ENCODE measurements at places on chromosomes 6 and 20. TPM values are rescaled to one million over a fixed set of nuclear protein-coding genes. Genes with fewer than 3 reads are reported as not detected.

The IP6K3 gene
- total RNA-seq = not detected

DNA sequence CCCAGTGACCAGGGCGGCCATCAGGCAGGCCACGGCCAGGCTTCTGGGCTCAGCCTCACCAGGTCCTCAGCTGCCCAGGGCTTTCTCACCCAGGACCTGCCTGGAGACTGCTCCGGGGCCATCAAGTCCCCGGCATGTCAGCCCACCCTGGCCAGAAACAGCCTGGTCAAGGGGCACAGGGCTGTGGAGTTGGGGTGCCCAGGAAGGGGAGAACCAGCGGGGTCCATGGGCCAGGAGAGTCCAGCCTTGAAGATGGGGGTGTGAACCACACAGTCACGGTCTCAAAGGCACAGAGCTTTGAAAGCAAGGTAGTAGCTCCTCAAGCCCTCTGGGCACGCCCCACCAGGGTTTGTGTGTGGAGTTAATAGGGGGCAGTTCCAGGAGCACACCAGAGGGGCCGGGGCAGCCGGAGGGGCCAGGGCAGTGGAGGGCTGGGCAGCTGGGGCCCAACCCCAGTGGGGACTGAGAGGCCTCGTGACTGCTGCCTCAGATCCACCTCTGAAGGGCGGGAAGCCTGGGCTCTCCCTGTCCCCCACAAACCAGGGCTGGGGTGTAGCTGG, 48.0 kb upstream of the BHLHE23 start:
- H3K4me3 ChIP-seq = no peak overlapping the region
- no peaks in the 10 kb centered on the region for H3K36me3 ChIP-seq
- no peak for DNase-seq
- peaks cover 8% of the 10 kb centered on the region for H3K4me1 ChIP-seq
- H3K27me3 ChIP-seq = peaks cover 10% of the 10 kb centered on the region
- H3K27ac ChIP-seq = no peak overlapping the region

GRCh38 chr6:46626228-46626909, 26.2 kb downstream of the CYP39A1 start:
- no peaks in the 10 kb centered on the region for H3K4me1 ChIP-seq
- DNase-seq = no peak
- no peak overlapping the region for H3K27ac ChIP-seq
- H3K4me3 ChIP-seq = no peak overlapping the region

- peaks cover under 1% of the 10 kb centered on the region for H3K4me1 ChIP-seq
- no peak overlapping the region for H3K27ac ChIP-seq
- H3K27me3 ChIP-seq = peaks cover 8% of the 10 kb centered on the region
- H3K4me3 ChIP-seq = no peak overlapping the region
- no peak for DNase-seq
- H3K36me3 ChIP-seq = no peaks in the 10 kb centered on the region
Measured at GRCh38 chr20:2631228-2631627, 21.2 kb upstream of the NOP56 start.

GRCh38 chr6:48474830-48475229, 363.8 kb upstream of the PTCHD4 start:
- no peaks in the 10 kb centered on the region for H3K36me3 ChIP-seq
- no peaks in the 10 kb centered on the region for H3K4me1 ChIP-seq
- no peaks in the 10 kb centered on the region for H3K27me3 ChIP-seq
- DNase-seq = no peak

The MYH7B gene
- 0.53 TPM for total RNA-seq

The PAX1 gene
- not detected for total RNA-seq

DNA sequence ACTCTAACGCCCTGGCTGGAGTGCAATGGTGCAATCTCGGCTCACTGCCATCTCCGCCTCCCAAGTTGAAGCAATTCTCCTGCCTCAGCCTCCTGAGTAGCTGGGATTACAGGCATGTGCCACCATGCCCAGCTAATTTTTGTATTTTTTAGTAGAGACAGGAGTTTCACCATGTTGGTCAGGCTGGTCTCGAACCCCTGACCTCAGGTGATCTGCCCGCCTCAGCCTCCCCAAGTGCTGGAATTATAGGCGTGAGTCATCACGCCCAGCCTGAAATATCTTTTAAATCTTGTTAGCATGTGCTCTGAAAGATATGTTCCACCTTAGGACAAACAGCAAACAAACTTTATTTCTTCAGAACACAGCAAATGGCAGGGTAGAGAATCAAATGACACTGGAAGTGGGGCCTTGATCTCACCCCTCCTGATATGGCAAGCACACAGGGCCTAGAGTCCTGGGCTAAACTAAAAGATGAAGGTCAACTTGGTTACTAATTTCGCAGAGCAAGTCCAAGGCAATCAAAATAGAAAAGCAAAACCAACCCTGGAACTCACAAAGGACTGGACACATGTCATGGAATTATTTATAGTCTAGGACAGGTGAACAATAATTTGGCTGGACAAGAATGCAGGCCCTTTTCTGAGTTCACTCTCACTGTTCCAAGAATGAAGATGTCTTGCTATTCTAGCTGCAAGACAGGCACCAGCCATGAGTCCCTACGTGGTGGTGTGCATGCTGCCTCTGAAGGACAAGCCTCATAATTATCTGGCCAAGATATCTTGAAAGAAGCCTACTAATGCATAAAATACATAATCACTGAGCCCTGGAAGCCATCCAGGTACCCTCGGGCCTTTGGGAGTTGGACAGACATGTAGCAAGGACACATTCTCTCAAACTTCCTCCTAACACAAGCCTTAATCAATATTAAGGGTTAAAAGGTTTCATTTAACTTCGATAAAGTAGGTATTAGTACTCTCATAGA, 35.6 kb downstream of the B4GALT5 start:
- no peaks in the 10 kb centered on the region for H3K36me3 ChIP-seq
- DNase-seq = no peak
- peak overlapping the region; percentile 27 for H3K27ac ChIP-seq
- no peaks in the 10 kb centered on the region for H3K27me3 ChIP-seq

The BMP7 gene
- total RNA-seq = not detected

DNA sequence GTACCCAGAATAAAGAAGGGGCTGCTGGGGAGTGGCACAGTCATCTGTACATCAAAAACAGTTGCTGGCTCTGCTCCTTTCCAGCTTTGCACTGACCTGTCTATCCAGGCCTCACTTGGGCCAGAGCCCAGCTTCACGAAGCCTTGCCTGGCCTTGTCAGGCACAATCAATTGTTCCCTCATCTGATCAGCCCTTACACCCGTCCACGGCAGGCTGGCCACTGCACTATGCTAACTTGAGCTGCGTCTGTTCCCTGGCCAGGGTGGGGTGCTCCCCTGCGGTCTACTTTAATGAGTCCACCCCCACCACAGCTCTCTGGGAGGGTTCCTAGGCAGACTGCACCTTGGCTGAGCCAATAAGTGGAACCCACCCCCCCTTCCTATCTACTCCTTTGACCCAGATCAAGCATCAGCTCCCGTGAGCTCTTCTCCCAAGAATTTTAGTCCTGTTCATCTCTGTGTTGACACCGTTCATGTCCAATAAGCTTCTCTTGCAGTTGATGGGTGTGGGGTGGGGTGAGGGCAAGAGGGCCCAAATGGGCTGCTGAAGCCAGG, 74.3 kb upstream of the MLN start:
- no peak for DNase-seq
- no peak overlapping the region for H3K4me3 ChIP-seq
- H3K27me3 ChIP-seq = no peaks in the 10 kb centered on the region
- H3K27ac ChIP-seq = no peak overlapping the region
- H3K36me3 ChIP-seq = no peaks in the 10 kb centered on the region

- no peaks in the 10 kb centered on the region for H3K36me3 ChIP-seq
- H3K4me3 ChIP-seq = no peak overlapping the region
- no peaks in the 10 kb centered on the region for H3K4me1 ChIP-seq
Measured at GRCh38 chr20:19427480-19427879, 215.0 kb downstream of the SLC24A3 start.

The GPR6 gene
- not detected for total RNA-seq

DNA sequence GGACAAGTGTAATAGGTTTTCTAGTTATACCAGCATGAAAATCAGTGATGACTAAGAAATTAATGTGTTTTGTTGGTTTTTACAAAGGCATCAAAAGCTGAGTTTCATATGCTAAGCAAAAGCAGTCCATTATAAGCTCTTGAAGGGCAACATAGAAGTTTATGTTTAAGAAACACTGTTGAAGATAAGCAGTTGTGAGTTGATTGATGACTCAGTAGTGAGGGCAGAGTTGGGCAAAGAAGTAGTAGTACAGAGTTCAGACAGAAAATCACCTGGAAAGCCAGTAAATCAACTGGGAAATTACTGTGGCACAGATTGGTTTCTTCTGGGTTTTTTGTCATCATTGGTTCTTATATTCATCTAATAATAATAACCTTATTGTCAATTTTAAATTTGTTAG, 78.0 kb upstream of the SMIM8 start:
- H3K4me1 ChIP-seq = no peaks in the 10 kb centered on the region
- no peak overlapping the region for H3K4me3 ChIP-seq
- peaks cover 45% of the 10 kb centered on the region for H3K36me3 ChIP-seq
- DNase-seq = no peak

- H3K4me1 ChIP-seq = no peaks in the 10 kb centered on the region
- no peaks in the 10 kb centered on the region for H3K36me3 ChIP-seq
- no peak overlapping the region for H3K4me3 ChIP-seq
- H3K27ac ChIP-seq = no peak overlapping the region
- DNase-seq = no peak
- H3K27me3 ChIP-seq = peaks cover 24% of the 10 kb centered on the region
Measured at GRCh38 chr6:30378290-30378937, 33.5 kb downstream of the RPP21 start.

GRCh38 chr6:15327271-15327670, 81.4 kb downstream of the JARID2 start:
- no peak overlapping the region for H3K27ac ChIP-seq
- H3K36me3 ChIP-seq = no peaks in the 10 kb centered on the region
- H3K4me1 ChIP-seq = peaks cover 40% of the 10 kb centered on the region

The HLA-DQA1 gene
- 6.9 TPM for total RNA-seq

DNA sequence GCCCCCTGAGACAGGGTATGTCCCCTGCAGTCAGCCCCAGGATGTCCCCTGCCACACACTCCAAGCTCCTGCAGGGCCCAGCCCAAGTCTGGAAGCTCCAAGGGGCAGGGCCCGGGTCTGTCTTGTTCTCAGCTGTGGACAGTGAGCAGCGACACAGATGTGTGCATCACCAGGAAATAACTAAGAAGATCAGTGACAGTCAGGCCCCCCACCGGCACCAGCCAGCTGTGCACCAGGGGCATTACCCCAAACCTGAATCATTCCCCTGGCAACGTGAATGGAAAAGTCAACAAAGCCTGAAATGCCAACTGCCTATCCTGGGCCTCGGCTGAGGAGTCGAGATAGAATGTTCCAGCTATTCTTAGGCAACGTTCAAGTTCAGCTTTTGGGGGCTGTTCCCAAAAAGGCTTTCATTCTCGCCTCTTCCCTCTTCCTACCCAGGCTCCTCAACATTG, 105.0 kb downstream of the PREX1 start:
- H3K36me3 ChIP-seq = peaks cover 56% of the 10 kb centered on the region
- H3K27me3 ChIP-seq = no peaks in the 10 kb centered on the region
- no peak overlapping the region for H3K27ac ChIP-seq
- no peak for DNase-seq
- H3K4me3 ChIP-seq = no peak overlapping the region
- peaks cover 76% of the 10 kb centered on the region for H3K4me1 ChIP-seq

DNA sequence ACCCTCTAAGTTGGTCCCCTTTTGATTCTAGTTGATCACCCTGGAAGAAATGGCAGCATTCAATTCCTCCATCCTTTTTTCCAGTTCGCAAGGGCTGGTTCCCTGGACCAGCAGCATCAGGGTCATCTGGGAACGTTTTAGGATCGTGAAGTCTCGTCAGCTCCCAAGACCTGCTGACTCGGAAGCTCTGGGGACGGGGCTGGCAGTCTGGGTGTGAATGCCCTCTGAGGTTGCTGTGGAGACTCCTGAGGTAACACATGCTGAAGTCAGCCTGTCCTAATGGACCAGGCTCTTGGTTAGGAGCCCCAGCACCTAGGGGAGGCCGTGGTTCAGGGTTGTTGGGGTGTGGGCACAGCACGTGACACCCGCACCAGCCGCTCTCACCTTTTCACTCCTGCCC, 164.1 kb downstream of the SYNDIG1 start:
- H3K27ac ChIP-seq = no peak overlapping the region
- DNase-seq = no peak
- no peaks in the 10 kb centered on the region for H3K36me3 ChIP-seq
- H3K27me3 ChIP-seq = no peaks in the 10 kb centered on the region
- no peaks in the 10 kb centered on the region for H3K4me1 ChIP-seq

- H3K27ac ChIP-seq = no peak overlapping the region
- no peak overlapping the region for H3K4me3 ChIP-seq
- H3K36me3 ChIP-seq = no peaks in the 10 kb centered on the region
- H3K4me1 ChIP-seq = no peaks in the 10 kb centered on the region
- no peak for DNase-seq
- H3K27me3 ChIP-seq = no peaks in the 10 kb centered on the region
Measured at GRCh38 chr6:66926060-66926459, 1219.0 kb upstream of the EYS start.

DNA sequence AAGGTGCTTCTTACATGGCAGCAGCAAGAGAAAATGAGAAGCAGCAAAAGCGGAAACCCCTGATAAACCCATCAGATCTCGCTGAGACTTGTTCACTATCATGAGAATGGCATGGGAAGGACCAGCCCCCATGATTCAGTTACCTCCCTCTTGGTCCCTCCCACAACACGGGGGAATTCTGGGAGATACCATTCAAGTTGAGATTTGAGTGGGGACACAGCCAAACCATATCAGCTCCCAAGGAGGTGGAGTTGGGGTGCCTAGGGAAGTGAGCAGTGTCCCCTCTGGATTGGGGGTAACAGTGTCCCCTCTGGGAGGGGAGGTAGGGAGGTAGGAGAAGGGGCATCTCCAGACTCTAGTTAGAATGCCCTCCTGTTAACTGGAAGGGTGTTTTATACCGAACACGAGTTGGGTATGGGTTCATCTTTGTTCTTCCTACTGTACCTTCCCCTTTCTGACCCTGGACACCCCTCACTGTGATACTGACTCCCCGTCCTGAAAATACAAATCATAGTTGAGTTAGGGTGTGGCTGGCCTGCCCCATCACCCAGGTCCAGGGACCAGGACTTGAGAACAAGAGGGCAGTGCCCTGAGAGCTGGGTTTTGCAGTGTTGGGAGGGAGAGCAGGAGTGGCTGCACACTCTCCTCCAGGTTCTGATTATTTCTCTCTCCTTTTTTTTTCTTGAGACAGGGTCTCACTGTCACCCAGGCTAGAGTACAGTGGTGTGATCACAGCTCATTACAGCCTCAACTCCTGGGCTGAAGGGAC, 62.0 kb downstream of the EFCAB8 start:
- H3K27ac ChIP-seq = no peak overlapping the region
- H3K27me3 ChIP-seq = no peaks in the 10 kb centered on the region
- no peaks in the 10 kb centered on the region for H3K4me1 ChIP-seq
- no peaks in the 10 kb centered on the region for H3K36me3 ChIP-seq

DNA sequence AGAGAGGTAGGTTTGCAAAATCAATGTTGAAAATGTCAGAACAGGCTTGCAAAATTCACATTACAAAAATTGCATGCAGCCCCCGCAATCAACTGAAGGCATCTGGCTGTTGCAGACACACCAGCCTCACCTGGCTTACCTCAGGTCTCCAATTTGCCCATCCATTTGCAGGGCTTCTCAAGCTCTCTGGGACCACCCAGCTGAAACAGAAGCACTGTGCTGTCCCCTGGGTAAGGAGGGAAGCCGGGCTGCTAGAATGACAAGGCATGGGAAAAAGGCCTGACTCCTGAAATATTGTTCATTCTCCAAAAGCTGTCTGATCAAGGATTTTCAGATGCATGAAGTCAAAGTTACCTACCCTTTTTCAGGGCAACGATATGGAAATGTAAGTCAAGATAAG, 52.6 kb upstream of the CD93 start:
- no peaks in the 10 kb centered on the region for H3K27me3 ChIP-seq
- H3K4me1 ChIP-seq = peaks cover 19% of the 10 kb centered on the region
- no peak for DNase-seq
- no peak overlapping the region for H3K27ac ChIP-seq
- H3K4me3 ChIP-seq = no peak overlapping the region

Measured in CD4-positive, alpha-beta T cell (primary cell).